ENCODE measurements at places on chromosomes 16 and 17. TPM values are rescaled to one million over a fixed set of nuclear protein-coding genes. Genes with fewer than 3 reads are reported as not detected.

The CD300LG gene
- total RNA-seq = 1.6 TPM

The ZKSCAN2 gene
- total RNA-seq = 5.2 TPM

The SLC5A10 gene
- total RNA-seq = not detected

The CLEC18B gene
- 2.1 TPM for total RNA-seq

The ABCA8 gene
- total RNA-seq = 116 TPM

The ADAM11 gene
- 0.52 TPM for total RNA-seq

The PRSS27 gene
- total RNA-seq = not detected

The NPIPA2 gene
- 1.6 TPM for total RNA-seq

The TRPV3 gene
- total RNA-seq = 0.52 TPM

The TAX1BP3 gene
- 31.3 TPM for total RNA-seq

The NPIPB13 gene
- total RNA-seq = 3.7 TPM

The OR1F1 gene
- not detected for total RNA-seq

The KRTAP1-5 gene
- not detected for total RNA-seq

The GFAP gene
- total RNA-seq = 2.1 TPM

The CNGB1 gene
- total RNA-seq = not detected

The CBX8 gene
- 4.2 TPM for total RNA-seq

The TLCD3B gene
- 0.52 TPM for total RNA-seq

The IRF8 gene
- total RNA-seq = 19.8 TPM

The KCNH6 gene
- not detected for total RNA-seq

The PGAP3 gene
- 7.3 TPM for total RNA-seq

The PCGF2 gene
- 3.1 TPM for total RNA-seq

The TP53I13 gene
- total RNA-seq = 26.1 TPM

The TSPOAP1 gene
- total RNA-seq = 1.0 TPM

The TSNAXIP1 gene
- total RNA-seq = 0.52 TPM

The VPS35 gene
- 107 TPM for total RNA-seq

The AURKB gene
- 5.7 TPM for total RNA-seq

The HP gene
- 11.5 TPM for total RNA-seq

The SPATA2L gene
- 6.8 TPM for total RNA-seq

The IGSF6 gene
- 3.1 TPM for total RNA-seq

The KIF2B gene
- total RNA-seq = not detected

The CSF3 gene
- 0.52 TPM for total RNA-seq

The JPH3 gene
- total RNA-seq = not detected

The SCO1 gene
- total RNA-seq = 9.4 TPM

The MEIOB gene
- under 0.01 TPM for total RNA-seq

The ITGA2B gene
- 2.6 TPM for total RNA-seq

The HAGHL gene
- total RNA-seq = 1.0 TPM

The CSH2 gene
- not detected for total RNA-seq

The SLC22A31 gene
- not detected for total RNA-seq

The CLUH gene
- 33.9 TPM for total RNA-seq

The KREMEN2 gene
- total RNA-seq = 1.6 TPM

The NOG gene
- 8.9 TPM for total RNA-seq

The BBS2 gene
- 86.1 TPM for total RNA-seq

The PLLP gene
- under 0.01 TPM for total RNA-seq

The ATP1B2 gene
- total RNA-seq = 1.6 TPM
